ENCODE measurements at places on chromosomes 3 and 15.

DNA sequence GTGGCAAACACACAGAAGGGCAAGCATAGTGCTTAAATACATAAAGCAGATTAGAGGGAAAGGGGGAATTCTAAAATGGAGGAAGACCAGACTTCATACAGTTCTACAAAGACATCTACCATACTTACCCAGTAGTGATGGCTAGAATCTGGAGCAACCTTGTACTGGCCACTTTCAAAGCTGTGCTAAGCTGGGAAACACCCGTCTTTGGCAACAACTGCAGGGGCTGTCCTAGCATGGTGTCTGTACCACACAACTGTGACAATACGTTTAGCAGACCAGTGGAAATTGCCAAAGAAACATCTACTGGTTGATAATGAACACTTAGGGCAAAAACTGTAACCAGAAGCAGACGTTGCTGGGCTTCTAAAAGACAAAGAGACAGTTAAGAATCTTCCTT, 97.0 kb downstream of the FBXL22 start:
- no peak for DNase-seq

DNA sequence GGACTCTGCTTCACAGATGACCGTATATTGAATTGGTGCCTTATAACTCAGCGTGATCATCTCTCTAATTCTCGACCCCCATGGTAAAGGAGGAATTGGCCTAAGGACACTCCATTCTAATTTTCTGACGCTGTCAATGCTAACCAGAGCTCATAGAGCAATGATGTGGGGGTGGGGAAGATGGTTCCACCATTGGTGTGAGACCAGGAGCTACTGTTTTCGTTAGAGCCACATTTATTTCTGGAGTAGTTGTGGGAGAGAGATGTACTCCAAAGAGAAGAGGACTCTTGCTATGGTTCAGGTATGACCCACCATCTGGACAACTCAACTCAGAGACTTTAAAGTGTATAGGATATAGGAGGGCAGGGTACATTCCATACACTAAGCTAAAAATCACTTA, 16.3 kb downstream of the ZBTB38 start:
- DNase-seq = no peak

- no peak for DNase-seq
Observed at GRCh38 chr3:151201051-151201730, 1.8 kb downstream of the GPR171 start.

GRCh38 chr3:12175844-12176453, 17.2 kb upstream of the TIMP4 start:
- no peak for DNase-seq

GRCh38 chr3:31765871-31766270, 215.2 kb downstream of the OSBPL10 start:
- no peak for DNase-seq

- no peak for DNase-seq
Observed at GRCh38 chr15:71002316-71002715, 109.7 kb downstream of the LRRC49 start.

DNA sequence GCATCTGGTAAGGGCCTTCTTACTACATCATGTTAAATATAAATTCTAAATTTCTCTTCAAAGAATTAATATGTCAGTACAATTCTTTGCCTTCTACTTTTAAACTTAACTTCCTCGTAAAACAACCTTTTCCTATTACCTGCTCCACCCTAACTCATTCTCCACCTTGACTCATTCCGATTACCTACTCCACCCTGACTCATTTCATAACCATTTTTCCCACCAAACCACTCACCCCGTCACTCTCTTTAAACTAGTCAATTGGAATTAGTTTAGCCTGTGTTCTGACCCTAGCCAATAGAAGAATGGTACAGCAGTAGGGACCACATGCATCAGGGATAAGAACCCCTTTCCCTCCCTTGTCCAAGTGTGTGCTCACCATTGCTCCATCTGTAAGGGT, 65.6 kb downstream of the PLSCR2 start:
- DNase-seq = no peak

DNA sequence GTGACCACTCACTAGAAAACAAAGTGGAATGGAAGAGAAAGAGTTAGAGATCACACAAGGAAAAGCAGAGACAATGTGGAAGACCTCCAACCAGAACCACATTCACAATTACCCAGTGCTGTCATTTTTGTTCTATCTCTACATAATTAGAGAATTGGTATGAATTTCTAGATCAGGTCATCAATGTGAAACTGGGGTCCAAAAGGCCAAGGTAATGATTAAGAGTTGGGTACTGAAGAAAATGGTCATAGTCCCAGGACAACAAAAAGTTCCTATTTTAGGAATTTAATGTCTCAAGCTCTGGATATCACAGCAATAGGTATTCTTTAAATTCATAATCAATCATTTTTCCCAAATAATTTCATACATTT, 84.7 kb upstream of the PPIB start:
- DNase-seq = no peak

- DNase-seq = no peak
Observed at GRCh38 chr3:108099244-108099643, 8.4 kb upstream of the CD47 start.

DNA sequence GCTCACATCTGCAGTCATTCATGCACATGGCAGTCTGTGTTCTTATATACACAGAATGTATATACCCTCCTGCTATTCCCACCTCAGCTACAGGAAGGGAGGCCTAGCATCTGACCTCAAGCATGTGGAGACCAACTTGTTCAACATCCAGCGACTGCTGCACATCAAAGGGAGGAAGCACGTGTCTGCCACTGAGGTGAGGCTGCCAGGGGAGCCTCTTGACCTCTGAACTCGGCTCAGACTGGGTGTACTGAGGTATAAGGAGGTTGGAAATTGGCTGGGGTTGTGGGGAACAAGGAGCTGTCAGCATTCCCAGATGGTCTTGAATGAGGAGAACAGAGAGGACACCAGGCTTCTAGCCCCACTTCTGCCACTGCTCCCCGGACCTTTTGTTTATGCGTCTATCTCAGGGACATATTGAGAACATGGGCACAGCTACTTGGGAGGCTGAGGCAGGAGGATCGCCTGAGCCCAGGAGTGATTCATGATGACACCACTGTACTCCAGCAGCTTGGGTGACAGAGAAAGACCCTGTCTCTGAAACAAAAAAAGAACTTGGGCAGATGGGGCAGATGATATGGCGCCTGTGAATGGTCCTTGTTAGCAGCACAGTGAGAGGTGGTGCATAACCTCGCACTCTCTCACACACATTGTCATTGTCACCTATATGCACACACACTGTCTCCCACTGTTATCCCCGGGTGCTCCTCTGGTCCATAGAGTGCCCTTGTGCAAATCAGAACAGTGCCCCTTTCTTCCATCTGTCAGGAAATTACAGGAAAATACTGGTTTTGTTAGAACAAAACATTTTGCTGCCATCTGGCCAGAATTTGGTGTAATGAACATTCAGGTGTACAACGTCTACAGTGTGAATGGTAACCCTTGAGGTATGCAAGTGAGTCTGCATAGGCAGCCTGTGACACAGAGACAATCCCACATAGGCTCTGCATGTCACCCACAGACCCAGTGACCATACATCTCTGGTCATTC, 5.4 kb downstream of the VILL start:
- DNase-seq = no peak

GRCh38 chr3:172410702-172411477, 37.4 kb downstream of the GHSR start:
- DNase-seq = no peak

GRCh38 chr3:131082871-131083863, 56.5 kb downstream of the NEK11 start:
- no peak for DNase-seq

DNA sequence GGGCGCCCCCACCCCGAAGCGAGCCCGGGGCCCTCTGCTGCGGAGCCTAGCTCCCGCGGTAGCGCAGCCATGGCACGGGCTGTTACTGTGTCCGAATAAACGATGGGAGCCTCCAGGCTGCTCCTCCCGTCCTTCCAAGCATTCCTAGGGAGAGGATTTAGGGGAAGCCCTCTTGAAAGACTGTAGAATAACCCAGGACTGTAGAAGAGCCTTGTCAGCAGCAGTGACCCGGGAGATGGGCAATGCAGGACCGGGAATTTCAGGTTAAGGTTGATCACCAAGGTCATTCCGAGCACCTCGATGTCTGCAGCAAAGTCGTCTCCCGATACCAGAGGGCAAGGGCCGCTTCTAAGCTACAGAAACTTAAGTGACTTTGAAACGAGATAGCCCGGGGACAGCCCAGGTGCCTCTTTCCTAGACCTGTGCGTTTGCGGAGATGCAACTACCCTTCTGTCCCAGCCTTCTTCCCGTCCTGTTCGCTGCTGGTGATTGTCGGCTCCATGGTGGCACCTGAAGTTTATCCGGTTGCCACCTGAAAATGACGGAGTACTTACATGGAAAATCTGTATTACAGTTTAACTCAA, 753 bp upstream of the MYO5A start:
- peak; percentile 4 for DNase-seq

DNA sequence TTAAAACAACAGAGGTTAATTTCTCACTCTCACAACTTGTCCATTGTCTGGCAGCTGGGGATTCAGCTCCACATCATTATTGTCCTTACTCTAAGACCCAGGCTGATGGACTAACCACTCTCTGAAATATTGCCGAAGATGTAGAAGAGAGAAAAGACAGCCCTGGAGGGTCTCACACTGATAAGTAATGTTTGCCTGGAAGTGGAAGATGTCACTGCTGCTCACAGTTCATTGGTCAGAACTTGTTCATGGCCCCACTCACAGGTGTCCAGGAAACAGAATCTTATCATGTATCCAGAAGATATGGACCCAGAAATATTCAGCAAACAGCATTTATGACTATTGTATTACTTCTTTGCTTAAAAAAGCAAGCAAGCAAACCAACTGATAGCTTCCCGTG, 62.2 kb upstream of the LPP start:
- no peak for DNase-seq

DNA sequence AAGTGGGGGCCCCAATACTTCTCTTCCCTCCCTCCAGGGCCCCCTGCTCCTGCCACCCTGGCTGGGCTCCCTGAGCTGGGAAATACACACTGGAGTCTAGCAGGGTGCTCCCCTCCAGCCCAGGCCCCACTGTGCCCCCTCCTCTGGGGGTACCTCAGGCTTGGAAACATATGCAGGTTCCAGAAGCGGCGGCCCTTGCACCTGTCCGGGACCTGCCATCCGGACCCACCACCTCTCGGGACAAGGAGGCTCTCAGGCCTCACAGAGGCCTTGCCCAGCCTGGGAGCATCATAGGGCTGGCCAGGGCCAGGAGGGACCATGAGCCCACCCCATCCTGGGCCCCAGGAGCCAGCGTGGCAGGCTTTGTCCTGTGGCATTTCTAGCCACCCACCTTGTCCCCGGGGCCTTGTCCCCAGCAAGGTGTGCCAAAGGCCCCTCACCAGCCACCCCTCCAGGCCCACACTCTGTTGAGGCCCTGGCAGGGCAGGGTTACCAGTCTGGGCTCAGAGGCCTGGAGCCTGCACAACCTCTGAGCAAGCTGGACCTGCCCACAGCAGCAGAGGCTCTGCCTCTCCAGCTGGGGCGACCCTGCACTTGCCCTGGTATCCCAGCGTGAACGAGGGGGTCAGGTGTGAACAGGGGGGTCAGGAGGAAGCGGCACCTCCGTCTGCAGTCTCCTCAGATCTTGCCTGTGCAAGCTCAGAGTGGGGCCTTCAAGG, 45.8 kb downstream of the DNAJB8 start:
- DNase-seq = no peak

- DNase-seq = no peak
Observed at GRCh38 chr3:62361824-62362223, 11.5 kb downstream of the FEZF2 start.

- no peak for DNase-seq
Observed at GRCh38 chr3:23294770-23295387, 91.8 kb downstream of the UBE2E2 start.

GRCh38 chr3:141610939-141611338, 124.1 kb downstream of the RASA2 start:
- no peak for DNase-seq

DNA sequence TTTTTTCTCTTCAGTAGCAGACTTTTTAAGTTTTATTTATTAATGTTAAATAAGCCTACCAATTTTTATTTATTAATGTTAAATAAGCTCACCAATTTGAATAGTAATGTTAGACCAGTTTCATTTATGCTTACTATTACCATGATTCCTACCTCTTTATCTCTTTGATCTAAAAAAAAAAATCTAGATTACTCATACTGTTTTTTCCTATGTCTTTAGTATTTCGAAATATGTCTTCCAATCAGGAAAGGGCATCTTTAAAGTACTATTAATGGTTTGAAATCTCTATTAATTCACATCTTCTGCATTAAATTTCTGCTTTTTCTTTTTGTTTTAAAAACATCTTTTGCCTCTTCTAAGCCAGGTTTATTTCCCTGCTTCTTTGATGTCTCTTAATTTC, 27.5 kb upstream of the MAPKBP1 start:
- DNase-seq = no peak

DNA sequence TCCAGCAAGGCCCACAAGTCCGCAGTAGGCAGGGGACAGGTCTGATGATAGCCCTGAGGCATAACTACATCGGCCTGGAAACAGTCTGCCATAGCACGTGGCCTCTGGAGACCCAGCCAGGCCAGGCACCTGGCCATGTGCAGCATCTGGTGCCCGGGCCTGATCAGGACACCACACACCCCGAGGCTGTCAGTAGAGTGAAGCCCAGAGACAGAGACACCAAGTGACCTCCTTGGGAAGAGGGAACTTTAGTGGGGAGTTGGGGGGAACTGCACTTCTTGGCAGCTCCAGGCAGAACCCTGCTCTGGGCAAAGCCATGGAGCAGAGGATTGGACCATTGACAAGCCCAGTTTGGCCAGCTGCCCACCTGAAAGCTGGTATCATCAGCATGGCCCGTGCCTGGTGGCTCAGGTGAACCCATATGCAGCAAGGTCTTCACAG, 1.2 kb downstream of the SHISA5 start:
- DNase-seq = no peak

- no peak for DNase-seq
Observed at GRCh38 chr3:134938029-134938525, 143.0 kb downstream of the EPHB1 start.

GRCh38 chr15:50182219-50183013, 420 bp downstream of the SLC27A2 start:
- no peak for DNase-seq

- peak; percentile 59 for DNase-seq
Observed at GRCh38 chr15:62389885-62390790, 225.1 kb upstream of the C2CD4B start.

GRCh38 chr3:46280105-46280797, 38.0 kb downstream of the CCR3 start:
- no peak for DNase-seq

GRCh38 chr3:125052624-125053303, 3.0 kb downstream of the HEG1 start:
- no peak for DNase-seq

All from stimulated activated CD4-positive, alpha-beta T cell treated with anti-CD3 and anti-CD28 coated beads, Interleukin-1b, Interleukin-23, amount 100 ng/mL, for 24 hours (primary cell).